ENCODE measurements at places on chromosomes 6 and 20.

GRCh38 chr6:101534386-101534785 is 140.9 kb downstream of the GRIK2 start:
- DNase-seq = no peak

DNA sequence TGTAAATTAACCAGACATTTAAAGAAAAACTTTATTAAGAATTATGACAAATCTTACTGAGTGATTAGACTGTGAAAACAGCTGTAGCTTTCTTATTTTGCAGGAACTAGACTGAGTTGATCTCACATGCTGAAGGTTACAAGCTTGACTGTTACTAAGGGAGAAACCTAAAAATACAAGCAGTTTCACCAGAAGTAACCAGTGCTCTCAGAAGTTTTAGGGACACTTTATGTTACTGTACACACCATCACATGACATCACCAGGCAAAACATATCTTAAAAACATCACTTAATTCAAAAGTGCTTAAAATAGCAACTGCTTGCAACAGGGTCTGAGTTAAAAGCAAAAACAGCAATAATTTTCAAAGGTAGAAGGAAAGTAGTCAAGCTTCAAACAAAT is 5.4 kb downstream of the FBXO30 start:
- no peak for DNase-seq

DNA sequence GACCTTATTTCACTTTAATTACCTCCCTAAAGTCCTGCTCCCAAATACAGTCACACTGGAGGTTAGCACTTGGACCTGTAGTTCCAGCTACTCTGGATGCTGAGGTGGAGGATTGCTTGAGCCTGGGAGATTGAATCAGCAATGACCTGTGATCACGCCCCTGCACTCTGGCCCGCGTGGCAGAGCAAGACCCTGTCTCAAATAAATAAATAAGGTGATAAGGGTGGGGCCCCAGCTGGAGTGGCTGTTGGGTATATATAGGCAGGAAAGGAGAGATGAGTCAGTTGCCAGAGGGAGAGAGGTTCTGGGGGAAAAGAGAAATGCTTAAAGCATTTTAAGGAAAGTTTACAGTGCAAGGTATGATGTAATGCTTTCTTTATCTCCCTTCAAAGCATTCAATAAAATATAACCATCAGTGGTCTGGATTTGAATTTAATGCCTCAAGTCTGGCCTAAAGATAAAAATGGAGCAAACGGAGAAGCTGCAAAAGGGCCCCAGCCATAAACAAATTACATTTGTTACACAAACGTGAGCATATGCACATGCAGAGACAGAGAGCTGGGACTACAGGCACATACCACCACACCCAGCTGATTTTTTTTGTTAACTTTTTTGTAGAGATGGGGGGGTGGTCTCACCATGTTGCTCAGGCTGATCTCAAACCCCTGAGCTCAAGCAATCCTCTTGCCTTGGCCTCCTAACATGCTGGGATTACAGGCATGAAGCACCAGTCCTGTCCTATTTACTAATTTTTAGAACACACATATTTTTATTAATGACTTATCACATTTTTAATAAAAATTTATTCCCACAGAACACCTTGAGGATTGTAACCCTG is 6.1 kb upstream of the PM20D2 start:
- no peak for DNase-seq

GRCh38 chr20:43870484-43870883 is 44.2 kb upstream of the TOX2 start:
- no peak for DNase-seq

DNA sequence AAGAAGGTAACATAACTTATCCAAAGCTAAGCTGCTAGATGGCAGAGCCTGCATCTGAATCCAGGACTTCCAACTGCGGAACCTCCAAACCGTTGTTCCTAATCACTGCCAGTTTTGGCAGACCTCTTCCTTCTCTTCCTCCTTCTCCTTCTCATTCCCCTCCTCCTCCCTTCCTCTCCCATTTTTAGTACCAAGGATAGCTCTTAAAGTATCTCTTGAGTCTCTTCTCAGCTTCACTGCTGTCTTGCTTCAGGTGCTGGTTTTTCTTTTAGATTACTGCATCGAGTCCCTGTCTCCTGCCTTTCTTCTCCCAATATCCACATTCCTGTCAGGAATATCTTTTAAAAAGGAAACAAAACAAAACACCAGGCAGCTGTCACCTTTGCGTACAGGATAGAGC is 77.1 kb downstream of the CDYL start:
- no peak for DNase-seq

- no peak for DNase-seq
Measured at GRCh38 chr6:123329337-123329736, 307.4 kb downstream of the TRDN start.

All from globus pallidus (tissue), 1 donor.